ENCODE measurements at places on chromosomes 11 and 22.

GRCh38 chr22:22110548-22111266 lies 128.1 kb upstream of the TOP3B start:
- DNase-seq, result no peak

DNA sequence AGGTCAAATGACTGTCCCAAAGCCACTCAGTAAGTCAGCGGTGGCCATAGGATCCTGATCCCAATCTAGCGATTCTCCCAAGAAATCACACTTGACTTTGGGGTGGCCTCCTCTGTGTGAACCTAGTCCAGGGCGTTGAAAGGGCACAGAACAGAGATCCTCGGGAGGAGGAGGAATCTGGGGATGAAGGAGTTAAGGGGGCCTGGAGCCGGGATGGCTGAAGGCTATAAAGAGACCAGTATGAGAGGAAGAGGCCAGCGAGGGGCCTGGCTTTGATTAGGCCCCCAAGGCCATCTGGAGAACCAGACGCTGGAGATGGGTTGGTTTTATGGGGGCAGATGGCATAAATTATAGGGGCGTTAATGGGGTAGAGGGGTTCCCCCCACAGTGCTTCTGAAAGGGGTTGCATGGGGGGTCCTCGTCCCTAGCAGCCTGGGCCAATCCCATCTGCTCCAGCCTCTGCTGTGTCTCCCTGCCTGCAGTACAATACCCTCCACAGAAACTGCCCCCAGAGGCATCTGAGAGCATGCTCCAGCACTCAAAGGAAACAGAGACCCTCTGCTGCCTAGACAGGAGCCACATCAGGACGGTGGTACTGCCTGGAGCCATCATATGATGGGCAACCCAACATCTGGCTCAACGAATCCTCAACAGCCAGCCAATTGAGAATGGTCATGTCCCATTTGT lies 35.2 kb upstream of the TRIM29 start:
- no peak for DNase-seq

- no peak for DNase-seq
Observed at GRCh38 chr11:41978945-41979344, 519.5 kb upstream of the LRRC4C start.

- DNase-seq, result no peak
Observed at GRCh38 chr11:130839981-130840666, 76.2 kb downstream of the SNX19 start.

DNA sequence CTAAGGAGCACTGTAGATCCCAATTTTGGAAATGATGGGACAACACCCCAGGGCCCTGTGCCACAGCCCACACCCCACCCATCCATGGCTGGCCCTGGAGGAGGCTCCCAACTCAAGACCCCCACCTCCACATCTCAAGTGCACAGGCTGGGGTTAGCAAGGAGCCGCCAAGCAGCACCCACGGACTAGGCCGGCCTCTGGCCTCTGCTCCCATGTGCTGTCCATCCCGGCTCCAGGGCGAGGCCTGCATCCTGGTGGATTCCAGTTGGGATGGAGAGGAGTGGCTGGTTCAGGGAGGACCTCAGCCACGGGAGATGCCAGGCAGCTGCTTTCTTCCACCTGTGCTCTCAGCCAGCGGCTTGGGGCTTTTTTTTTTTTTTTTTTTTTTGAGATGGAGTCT lies 43.4 kb upstream of the COMT start:
- no peak for DNase-seq

DNA sequence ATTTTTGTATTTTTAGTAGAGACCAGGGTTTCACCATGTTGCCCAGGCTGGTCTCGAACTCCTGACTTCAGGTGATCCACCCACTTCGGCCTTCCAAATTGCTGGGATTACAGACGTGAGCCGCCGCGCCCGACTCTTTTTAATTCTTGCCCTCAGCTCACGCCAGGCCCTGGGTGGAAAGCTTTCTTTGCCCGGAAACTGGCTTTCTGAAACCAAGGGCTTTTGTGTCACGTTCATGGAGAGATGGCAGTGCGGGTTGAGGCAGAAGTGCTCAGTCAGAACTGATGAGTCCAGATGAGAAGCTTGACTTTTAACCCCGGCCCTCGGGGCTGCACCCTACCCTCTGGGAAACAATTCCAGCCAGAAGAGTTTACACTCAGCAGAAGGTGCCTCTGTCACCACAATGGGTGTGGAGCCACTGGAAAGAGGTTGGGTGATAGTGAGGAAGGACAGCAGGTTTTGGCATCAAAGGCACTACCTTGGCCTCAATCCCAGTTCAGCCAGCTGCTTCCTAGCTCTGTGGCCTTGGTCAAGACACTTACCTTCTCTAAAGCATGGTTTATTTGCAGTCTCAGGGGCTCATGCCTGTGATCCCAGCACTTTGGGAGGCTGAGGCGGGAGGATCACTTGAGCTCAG lies 890 bp upstream of the ARFGAP3 start:
- DNase-seq, result peak; percentile 71

- DNase-seq, result no peak
Observed at GRCh38 chr11:102172127-102172848, 62.0 kb downstream of the YAP1 start.

GRCh38 chr22:31089160-31090100 lies 8.3 kb downstream of the SMTN start:
- DNase-seq, result no peak

- peak; percentile 94 for DNase-seq
Observed at GRCh38 chr22:41367039-41367679, 14.6 kb upstream of the TEF start.

- no peak for DNase-seq
Observed at GRCh38 chr22:19554834-19555404, 30.7 kb upstream of the CLDN5 start.

GRCh38 chr11:79925570-79925969 lies 484.7 kb upstream of the TENM4 start:
- no peak for DNase-seq

- no peak for DNase-seq
Observed at GRCh38 chr11:65503949-65504673, 5.3 kb downstream of the MALAT1 start.

GRCh38 chr22:45006111-45006963 lies 3.5 kb downstream of the PHF21B start:
- DNase-seq, result no peak

DNA sequence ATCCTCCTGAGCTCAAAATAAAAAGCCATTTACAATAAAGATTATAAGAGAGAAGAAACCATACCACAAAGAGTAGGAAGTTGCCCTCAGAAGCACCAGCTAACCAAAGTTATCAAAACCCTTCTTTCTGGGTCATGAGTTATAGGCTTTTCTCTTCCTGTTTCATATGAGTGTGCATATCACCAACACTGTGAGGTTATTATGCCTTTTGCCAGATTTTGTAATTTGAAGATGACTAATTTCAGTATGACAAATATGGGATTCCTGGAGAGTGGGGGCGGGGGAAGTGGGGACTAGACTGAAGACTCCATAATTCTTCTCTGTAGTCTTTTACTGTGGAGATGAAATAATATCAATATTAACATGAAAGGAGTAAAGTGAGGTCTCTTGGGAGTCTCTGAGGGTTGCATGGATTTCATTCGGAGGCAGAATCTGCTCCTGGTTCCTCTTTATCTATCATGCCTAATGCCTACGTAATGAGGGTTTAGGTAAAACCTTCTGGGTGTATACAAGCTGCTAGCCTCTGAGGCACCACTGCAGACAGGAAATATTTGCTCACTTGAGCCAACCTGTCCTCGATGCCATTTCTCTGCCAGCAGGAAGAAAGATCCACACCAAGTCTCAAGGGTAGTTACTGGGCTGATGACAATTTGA lies 2.1 kb downstream of the LPXN start:
- DNase-seq, result peak; percentile 30
